ENCODE measurements at places on chromosomes 5 and 9.

- DNase-seq: no peak
Observed at GRCh38 chr5:151318850-151319732, 15.5 kb upstream of the SLC36A3 start.

- DNase-seq: no peak
Observed at GRCh38 chr5:15609076-15609725, 109.2 kb downstream of the FBXL7 start.

- DNase-seq: no peak
Observed at GRCh38 chr9:106800701-106801270, 62.2 kb upstream of the ZNF462 start.

DNA sequence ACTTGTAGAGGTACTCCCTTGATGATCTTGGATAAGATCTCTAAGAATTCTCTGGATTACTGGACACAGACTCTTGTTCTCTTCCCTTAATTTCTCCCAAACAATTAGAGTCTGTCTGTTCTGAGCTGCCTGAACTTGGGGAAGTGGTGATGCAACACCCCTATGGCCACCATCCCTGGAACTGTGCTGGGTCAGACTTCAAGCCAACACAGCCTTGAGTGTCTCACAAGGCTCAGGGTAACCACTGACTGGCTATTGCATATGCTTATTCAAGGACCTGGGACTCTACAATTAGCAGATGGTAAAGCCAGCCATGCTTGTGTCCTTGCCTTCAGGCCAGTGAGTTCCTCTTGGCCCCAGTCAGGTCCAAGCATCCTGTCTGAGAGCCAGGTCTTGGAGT is 504.5 kb downstream of the MAN2A1 start:
- no peak for DNase-seq

DNA sequence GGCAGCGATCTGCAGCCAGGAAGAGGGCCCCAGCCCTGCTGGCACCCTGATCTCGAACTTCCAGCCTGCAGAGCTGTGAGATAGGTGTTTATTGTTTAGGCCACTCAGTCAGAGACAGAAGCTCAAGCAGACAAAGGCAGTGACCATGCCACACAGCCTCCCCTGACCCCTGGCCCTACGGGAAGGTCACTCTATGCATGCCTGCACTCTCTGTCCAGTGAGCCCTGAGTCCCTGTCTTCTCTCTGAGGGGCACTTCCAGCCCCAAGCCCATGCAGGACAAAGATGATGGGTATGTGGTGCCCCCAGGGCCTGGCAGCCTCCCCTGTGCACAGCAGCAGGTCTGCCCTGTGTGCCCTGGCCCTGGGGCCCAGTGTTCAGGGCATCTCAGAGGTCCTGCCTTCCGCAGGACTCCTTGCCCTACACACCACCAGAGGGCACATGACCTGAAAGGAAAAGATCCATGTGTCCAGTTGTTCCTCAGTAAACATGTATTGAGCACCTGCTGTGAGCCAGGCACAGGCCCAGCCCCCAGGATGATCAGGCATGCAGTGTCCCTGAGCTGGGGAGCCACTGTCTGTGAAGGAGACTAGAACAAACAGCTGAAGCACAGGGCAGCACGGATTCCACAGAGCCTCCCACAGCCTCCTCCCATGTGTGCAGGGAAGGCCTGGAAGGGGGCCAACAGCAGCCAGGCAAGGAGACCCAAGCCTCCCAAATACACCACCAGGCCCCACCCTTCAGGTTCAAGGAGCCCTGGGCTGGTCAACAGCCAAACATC is 109.3 kb downstream of the ATPSCKMT start:
- no peak for DNase-seq

- DNase-seq: no peak
Observed at GRCh38 chr5:134509308-134510040, 16.0 kb upstream of the JADE2 start.

- no peak for DNase-seq
Observed at GRCh38 chr9:2174306-2174705, 159.2 kb downstream of the SMARCA2 start.

GRCh38 chr5:74938250-74938933 is 72.2 kb upstream of the FAM169A start:
- DNase-seq: no peak

- no peak for DNase-seq
Observed at GRCh38 chr9:1216532-1216931, 166.4 kb downstream of the DMRT2 start.

- DNase-seq: no peak
Observed at GRCh38 chr5:36675282-36675681, 68.9 kb downstream of the SLC1A3 start.

Measured in activated CD8-positive, alpha-beta memory T cell treated with anti-CD3 and anti-CD28 coated beads for 1 hour (primary cell).